Activated CD8-positive, alpha-beta T cell treated with anti-CD3 and anti-CD28 coated beads for 36 hours (primary cell): ENCODE measurements at places on chromosomes 3 and 15. TPM values are rescaled to one million over a fixed set of nuclear protein-coding genes. Genes with fewer than 3 reads are reported as not detected.

Gene TICRR
- total RNA-seq = 27.0 TPM

Gene AP3B2
- total RNA-seq = 0.16 TPM

Gene MKRN3
- total RNA-seq = 1.6 TPM

Gene ROBO2
- total RNA-seq = not detected

Gene P3H2
- not detected for total RNA-seq

Gene ALDH1L1
- not detected for total RNA-seq

Gene ZBTB47
- total RNA-seq = 0.45 TPM

Gene PSTPIP1
- total RNA-seq = 121 TPM

Gene KNL1
- 20.9 TPM for total RNA-seq

Gene SLC9C1
- not detected for total RNA-seq

Gene HDC
- not detected for total RNA-seq

DNA sequence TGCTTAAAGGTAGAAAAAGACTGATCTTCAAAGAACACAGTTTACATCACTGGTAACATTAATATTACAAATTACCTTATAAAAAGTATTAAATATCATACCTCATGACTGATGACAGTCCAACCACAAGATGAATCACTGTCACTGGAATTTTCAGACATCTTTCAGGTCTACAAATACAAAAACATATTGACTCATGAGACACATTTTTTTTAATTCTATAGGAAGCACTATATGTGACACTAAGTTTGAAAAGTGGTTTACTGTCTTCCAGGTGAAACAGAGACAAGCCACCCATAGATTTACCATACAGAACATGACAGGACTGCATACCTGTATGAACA is 18.9 kb downstream of the CCPG1 start:
- no peak overlapping the region for H3K4me3 ChIP-seq
- H3K36me3 ChIP-seq = peaks cover 4% of the 10 kb centered on the region
- H3K4me1 ChIP-seq = peaks cover 10% of the 10 kb centered on the region
- no peak for DNase-seq
- H3K27me3 ChIP-seq = no peaks in the 10 kb centered on the region

DNA sequence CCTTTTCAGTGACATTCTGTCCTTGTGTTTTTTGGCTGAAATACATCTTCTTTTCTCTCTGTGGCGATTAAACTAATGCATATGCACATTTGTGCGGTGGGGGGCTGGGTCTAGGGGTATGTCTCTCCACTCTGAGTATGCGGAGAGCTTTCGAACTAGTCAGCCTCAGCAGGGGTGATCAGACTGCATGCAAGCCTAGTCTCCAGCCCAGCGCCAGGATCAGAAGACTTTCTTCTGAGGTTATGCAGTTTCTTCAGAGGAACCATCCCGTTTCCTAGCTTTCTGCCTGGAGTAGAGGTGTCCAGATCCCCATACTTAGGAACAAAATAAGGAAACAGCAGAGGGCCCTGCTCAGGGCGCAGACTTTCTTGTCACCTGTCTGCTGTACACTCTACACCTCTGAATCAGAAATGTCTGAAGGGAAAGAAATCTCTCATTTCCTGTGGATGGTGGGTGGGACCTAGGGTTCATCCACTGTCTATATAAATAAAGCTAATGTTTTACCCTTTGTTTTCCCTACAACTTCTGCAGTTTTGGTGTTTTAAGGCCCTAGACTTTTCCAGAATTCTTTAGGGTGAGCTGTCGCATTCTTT is 230.4 kb downstream of the ABHD5 start:
- no peaks in the 10 kb centered on the region for H3K4me1 ChIP-seq
- no peaks in the 10 kb centered on the region for H3K36me3 ChIP-seq
- no peak overlapping the region for H3K4me3 ChIP-seq
- peaks cover 40% of the 10 kb centered on the region for H3K27me3 ChIP-seq

DNA sequence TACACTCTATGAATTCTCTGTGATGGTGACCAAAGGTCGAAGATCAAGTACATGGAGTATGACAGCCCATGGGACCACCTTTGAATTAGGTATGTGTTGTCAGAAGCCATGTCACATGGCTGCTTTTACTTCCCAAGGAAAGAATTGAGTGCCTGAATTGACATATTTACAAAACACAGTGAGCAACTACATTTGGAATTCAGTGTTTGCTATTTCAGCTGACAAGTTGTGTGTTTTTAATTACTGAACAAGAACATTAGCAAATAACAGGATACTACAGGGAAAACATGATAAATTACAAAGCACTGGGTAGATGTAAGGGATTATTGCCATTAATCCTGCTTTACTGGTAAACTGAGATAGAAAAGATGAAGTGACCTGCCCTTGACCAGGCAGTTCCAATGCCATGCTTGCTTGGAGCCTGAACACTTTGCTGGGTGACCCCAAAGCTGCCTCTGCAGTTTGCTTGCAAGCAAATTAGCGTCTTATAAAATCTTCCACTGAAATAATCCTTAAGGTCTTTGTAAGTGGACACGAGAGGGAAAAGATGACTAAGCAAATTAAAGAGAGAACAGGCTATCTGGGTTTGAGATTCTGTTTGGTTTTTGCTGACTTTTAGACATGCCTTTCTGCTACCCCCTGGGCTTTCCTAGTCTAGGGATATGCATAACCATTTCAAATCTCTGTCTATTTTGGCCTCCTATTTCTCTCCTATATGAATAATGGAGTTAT is 98.2 kb downstream of the HCN4 start:
- no peak overlapping the region for H3K4me3 ChIP-seq
- H3K4me1 ChIP-seq = peaks cover 2% of the 10 kb centered on the region
- DNase-seq = no peak
- H3K36me3 ChIP-seq = no peaks in the 10 kb centered on the region

DNA sequence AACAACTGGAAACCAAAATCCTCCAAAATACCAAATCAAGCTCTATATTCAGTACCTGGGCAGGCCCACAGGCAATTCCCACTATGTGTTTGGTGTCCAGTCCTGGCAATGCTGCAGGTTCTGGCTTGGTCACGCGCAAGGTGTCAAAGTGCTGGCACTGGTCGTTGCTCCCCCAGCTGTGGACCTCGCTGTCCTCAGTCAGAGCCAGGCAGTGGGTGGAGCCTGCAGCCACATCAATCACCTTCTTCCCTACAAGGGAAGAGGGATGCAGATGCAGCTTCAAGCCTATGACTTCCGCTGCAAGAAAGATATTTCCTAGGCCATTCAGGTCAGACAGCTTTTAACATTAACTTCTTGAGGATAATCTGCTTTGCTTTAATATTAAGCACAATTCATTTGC is 61.3 kb downstream of the HERC2 start:
- peaks cover 3% of the 10 kb centered on the region for H3K4me1 ChIP-seq
- no peak overlapping the region for H3K4me3 ChIP-seq
- no peaks in the 10 kb centered on the region for H3K27me3 ChIP-seq
- DNase-seq = no peak
- no peak overlapping the region for H3K27ac ChIP-seq

- H3K4me1 ChIP-seq = peaks cover 16% of the 10 kb centered on the region
- H3K36me3 ChIP-seq = no peaks in the 10 kb centered on the region
- H3K4me3 ChIP-seq = no peak overlapping the region
- H3K27me3 ChIP-seq = no peaks in the 10 kb centered on the region
Measured at GRCh38 chr3:108412121-108412750, 98.2 kb downstream of the MYH15 start.

DNA sequence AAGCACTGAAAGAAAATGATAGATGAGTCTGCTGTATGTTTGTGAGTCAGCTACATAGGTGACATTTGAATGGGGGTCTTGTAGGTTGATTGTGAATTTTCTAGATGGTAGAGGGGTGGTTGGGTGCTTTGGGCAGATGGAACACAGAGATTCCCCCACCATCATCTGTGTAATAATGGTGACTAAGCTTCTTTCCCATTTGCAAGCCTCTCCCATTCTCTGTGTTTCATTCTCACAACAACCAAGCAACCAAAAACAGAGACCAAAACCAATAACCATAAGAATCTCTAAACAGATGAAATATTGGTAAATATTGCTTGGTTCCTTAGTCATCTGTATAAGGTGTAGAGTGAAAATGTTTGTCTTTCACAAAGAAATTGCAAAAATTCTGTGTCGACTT is 17.8 kb upstream of the UTS2B start:
- no peak overlapping the region for H3K4me3 ChIP-seq
- DNase-seq = no peak
- no peaks in the 10 kb centered on the region for H3K4me1 ChIP-seq
- no peaks in the 10 kb centered on the region for H3K36me3 ChIP-seq

DNA sequence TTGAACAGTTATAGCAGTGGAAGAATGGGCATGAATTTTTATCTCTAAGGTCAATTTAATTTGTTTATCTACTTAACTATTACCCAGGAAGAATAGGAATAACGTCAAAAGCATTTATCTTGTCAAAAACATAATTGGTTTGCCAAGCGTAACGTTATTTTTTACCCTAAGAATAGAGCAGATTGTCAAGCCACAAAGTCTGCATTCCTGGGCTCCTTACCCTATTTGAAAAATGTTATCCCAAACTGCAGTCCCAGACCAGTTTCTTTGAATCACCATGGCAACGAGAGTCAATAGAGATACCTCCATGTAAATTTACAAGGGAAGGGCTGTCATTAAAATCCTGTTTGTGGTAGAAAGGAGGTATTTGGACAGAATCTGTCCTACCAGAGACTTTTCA is 61.1 kb downstream of the CPNE4 start:
- no peaks in the 10 kb centered on the region for H3K4me1 ChIP-seq
- no peak for DNase-seq
- no peak overlapping the region for H3K27ac ChIP-seq
- no peak overlapping the region for H3K4me3 ChIP-seq
- H3K36me3 ChIP-seq = no peaks in the 10 kb centered on the region

DNA sequence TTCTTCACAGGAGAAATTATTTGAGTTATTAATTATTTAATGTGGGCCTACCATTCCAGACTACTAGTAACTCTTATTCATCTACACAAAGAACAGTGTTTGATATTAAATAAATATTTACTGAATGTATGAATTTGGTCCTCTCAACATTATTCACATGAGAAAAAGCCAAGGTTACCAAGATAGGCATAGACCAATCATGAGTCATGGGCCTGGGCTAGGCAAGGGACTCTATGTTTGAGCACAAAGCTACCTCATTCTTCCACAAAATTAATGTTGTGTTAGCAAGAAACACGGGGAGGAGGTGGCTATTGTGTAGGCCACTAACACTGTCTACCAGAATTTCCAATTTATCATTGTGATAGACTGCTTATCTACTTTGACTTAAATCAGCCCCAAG is 115.7 kb downstream of the SERPINI1 start:
- no peaks in the 10 kb centered on the region for H3K36me3 ChIP-seq
- H3K27me3 ChIP-seq = no peaks in the 10 kb centered on the region
- H3K4me1 ChIP-seq = no peaks in the 10 kb centered on the region

DNA sequence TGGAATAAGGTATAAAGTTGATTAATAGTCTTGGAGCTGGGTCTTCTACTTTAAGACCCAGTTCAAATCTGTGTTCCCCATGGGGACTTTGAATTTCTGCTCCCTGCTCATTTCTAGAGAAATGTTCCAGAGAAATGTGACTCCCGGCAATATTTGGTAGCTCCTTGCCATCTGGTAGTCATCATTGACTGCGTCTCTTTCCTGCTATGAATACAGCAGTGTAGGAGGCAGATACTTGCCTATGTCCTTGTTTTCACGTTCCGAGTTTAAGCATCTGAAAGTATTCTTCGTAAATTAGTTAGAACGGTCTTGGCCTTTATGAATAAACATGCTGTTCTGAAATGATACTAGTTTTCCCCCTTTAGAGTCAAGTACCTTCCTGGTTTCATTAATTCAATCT is 352.9 kb downstream of the PTPRG start:
- H3K27me3 ChIP-seq = peaks cover 1% of the 10 kb centered on the region
- H3K4me3 ChIP-seq = no peak overlapping the region
- H3K27ac ChIP-seq = no peak overlapping the region

GRCh38 chr15:100849021-100849854 is 30.4 kb upstream of the ALDH1A3 start:
- H3K27me3 ChIP-seq = peaks cover 9% of the 10 kb centered on the region
- H3K36me3 ChIP-seq = no peaks in the 10 kb centered on the region
- DNase-seq = peak; percentile 74
- peak overlapping the region; percentile 74 for H3K4me3 ChIP-seq
- peak overlapping the region; percentile 14 for H3K27ac ChIP-seq

GRCh38 chr3:8790529-8790928 is 21.1 kb upstream of the OXTR start:
- H3K27me3 ChIP-seq = no peaks in the 10 kb centered on the region
- H3K4me1 ChIP-seq = no peaks in the 10 kb centered on the region
- H3K36me3 ChIP-seq = no peaks in the 10 kb centered on the region
- no peak overlapping the region for H3K4me3 ChIP-seq
- DNase-seq = no peak
- no peak overlapping the region for H3K27ac ChIP-seq

DNA sequence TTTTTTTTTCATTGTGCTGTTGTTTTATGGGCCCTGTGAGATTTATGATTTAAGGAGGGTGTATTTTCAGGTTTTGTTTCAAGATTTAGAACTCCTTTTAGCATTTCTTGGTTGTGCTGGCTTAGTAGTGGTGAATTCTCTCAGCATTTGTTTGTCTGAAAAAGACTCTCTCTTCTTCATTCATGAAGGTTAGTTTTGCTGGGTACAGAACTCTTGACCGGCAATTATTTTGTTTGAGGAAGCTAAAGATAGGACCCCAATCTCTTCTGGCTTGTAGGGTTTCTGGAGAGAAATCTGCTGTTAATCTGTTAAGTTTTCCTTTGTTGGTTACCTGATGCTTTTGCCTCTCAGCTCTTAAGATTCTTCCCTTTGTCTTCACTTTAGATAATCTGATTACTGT is 46.9 kb downstream of the LYSMD4 start:
- no peaks in the 10 kb centered on the region for H3K27me3 ChIP-seq
- no peak for DNase-seq
- H3K4me3 ChIP-seq = no peak overlapping the region
- peaks cover 51% of the 10 kb centered on the region for H3K36me3 ChIP-seq

DNA sequence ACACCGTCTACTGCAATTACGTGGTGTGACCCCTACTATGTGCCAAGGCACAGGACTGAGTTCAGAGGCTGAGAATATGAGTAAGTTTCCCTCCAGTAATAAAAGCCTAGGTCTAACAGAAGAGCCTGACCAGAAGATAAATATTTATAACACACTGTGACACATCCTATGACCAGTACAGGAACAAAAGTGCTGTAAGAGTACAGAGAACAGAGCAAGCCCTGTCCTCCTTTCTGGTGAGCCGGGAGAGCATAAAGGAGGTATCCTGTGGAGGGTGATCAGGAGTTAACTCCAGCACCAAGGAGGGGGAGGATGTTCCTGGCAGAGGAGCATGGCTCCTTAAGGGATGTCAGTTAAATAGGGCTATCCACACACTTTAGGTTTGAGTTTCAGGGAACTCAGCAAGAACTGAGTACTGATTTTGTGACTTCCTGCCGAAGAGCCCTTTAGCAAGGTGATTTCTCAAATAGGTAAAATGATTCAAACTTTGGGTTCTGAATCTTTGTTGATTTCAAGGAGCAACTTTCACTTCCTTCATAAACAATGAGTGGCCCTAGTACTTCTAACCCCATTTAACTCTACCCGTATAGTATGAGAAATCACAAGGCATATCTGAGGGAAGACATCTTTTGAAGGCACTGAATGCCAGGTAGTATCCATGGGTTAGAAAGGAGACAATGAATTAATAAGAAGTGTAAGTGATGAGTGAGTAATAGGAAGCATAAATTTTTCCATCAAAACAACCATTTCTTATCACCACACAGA is 198.0 kb downstream of the THRB start:
- no peak for DNase-seq
- no peaks in the 10 kb centered on the region for H3K4me1 ChIP-seq
- no peaks in the 10 kb centered on the region for H3K36me3 ChIP-seq
